WTC11 (cell line): ENCODE measurements at places on chromosomes 1 and 21.

- DNase-seq = no peak
Measured at GRCh38 chr1:12232221-12232620, 2.4 kb downstream of the VPS13D start.

GRCh38 chr1:233744779-233745513, 131.0 kb downstream of the KCNK1 start:
- DNase-seq = no peak

GRCh38 chr1:41462680-41463004, 21.8 kb downstream of the EDN2 start:
- DNase-seq = no peak

- DNase-seq = no peak
Measured at GRCh38 chr1:167130829-167131510, 37.1 kb downstream of the STYXL2 start.

DNA sequence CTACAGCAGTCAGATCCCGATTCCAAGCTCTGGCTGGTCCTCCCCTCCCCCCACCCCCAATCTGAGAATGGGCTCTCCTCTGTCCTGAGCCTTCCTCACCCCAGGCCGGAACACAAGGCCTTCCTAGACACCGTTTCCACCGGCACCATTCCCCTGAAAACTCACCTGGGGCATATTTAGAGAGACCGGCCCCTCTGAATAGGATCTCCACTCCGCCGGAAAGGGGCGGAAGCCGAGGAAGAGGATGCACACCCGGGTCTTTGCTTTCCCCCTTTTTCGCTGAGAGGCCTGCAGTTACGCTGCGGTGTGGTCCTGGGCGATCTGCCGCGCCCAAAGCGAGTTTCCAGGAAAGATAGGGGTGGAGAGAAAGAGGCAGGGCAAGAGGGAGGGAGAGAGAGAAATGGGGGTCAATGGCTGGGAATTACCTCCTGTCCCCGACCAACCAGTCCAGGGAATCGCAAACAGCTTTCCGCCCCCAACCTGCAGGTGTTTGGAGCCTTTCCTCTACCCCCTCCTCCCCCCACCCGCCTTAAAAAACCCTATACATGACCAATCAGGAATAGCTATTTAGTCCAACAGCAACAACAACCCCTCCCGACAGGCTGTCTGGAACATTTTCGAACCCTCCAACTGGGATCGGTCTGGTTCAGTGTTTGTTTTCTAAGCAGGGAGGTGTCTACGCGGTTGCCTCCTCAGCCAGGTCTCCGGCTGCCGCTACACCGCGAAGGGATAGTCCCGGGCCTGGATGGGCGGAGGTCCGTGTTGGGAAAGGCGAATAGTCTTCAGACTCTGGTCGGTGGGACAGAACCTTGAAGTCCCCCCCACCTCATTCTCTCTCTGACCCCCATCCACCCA, 2.8 kb downstream of the TAL1 start:
- no peak for DNase-seq

- no peak for DNase-seq
Measured at GRCh38 chr1:224080115-224080774, 33.7 kb upstream of the FBXO28 start.

DNA sequence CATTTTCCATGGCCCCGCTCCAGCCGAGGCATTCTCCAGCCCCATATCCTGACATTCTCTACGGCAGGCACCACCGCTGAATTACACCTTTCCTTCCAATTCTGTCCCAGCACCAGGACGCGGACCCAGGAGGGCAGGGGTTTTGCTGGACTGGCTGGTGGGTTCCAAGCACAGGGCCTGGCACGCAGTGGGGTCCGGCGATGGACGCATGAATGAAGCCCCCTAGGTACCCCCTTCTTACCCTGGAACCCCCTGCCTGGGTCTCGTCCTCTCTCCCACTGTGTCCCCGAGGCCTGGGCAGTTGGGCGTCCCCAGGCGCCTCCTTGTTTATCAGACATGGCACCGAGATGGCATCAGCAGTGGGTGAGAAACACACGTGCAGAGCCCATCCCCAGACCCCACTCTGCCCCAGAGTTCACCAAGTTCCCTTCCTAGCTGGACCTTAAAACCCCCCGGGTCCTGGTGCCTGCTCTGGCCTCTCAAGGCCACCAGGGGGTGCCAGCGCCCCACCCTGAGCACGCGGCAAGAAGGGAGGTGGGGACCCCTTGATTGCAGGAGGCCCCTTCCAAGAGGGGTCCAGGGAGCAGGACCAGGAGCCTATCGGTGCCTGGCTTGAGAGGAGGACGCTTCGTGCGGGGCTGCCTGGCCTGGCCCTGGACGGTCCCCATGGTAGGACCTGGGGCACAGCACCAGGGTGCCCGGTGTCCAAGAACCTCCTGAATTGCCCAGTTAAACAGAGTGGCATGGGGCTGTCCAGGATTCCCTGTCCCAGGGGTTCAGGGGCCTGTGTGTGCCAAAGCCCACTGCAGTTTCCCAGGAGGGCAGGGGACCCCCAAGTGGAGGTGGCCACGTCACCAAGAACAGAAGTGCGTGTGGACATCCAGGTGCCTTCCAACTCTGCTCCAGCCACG, 46.1 kb downstream of the MEGF6 start:
- peak; percentile 71 for DNase-seq

DNA sequence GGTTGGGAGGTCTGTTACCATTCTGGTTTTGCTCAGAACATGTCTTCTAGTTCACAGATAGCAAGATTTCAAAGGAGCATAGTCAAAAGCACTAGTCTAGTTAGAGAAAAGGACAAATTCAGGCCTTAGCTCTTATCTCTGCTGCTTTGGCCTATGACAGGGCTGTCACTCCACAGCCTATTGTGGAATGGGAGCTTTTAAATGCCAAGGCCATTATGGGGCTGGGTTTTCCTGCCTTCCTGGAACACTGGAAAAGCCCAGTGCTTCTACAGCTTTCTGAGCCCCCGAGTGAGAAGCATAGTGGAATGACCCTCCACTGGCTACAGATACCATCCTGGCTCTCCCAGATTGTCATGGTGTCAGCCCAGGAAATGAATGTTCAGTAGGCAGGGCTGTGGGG, 9.3 kb downstream of the MTFR1L start:
- DNase-seq = no peak

DNA sequence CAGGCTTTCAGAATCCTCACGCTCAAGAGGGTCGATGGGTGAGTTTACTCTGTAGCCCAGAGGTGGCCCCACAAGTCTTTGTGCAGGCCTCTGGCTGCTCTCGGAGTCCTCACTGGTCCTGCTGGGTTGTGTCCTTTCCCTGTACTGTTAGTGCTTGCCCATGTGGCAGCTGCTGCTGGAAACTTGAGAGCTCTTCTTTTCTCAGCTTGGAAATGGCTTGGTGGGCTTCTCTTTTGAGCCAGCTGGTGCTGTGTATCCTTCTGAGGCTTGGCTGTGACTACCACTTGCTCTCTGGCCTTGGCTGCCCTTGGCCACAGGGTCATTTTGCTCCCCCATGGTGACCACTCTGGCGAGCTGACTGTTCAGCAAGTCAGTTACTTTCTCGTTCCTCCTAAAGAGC, 82.2 kb upstream of the LMO4 start:
- DNase-seq = no peak

- no peak for DNase-seq
Measured at GRCh38 chr1:223659711-223660110, 5.8 kb downstream of the CAPN8 start.

DNA sequence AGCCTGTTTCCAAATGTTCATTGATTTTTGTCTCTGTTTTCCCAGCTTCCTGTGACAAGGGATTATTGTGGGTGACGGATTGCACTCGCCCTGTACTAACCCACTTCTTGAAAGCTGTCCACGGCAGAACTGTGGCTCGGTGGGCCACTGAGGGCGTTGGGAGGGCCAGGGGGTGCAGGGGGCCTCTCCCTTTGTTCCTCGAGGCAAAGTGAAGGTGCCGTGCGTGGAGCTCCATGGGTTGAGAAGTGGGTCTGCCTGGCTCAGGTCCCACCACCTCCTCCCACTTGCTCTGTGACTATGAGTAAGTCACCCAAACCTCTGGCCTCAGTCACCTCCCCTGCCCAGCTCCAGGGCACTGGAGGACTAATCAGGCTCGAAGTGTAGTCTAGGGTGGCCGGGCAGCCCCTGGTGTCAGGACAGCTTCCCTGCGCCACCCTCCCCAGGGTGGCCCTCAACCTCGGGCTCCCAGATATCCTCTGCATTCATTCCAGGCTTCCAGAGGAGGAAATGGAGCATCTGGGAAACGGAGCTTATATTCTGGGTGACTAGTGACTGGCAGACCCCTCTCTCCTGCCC, 148.6 kb downstream of the NPHP4 start:
- DNase-seq = no peak

DNA sequence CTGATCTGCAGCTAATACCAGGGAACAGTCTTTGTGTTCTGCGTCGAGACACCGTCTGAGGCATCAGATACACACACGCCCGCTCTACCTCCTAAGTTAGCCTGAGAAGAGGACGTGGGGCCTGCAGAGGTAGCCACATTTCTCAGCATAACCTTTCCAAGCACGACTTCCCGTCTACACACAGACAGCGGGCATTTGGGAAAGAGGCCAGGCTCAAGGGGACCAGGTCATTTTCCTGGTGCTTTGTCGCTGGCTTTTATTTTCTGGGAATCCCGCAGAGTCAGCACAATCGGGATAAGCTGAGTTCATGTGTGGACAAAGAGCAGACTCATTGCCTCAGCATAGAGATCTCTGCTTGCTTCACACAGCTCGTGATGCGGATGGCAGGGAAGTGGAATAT, 72.5 kb upstream of the SMYD2 start:
- DNase-seq = no peak

DNA sequence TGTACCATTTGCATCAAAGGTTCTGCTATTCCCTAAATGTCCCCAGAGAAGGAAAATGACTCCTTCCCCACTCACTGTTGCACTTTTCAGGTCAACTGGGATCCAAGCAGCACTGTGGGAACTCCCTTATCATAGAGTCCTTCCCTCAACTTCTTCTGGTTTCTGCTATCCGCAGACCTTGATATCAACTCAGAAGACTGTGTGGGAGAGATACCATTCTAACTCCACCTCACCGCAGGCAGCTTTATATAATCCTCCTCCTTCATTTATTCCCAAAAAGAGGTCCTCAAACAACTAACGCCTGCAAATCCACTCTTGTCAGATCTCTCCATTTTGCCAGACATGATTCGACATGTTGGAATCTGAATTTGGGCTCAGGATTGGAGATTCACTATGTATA, 27.3 kb downstream of the LHX9 start:
- DNase-seq = no peak

- no peak for DNase-seq
Measured at GRCh38 chr1:107704911-107705310, 260.1 kb downstream of the VAV3 start.

- DNase-seq = no peak
Measured at GRCh38 chr1:72397786-72398185, 115.4 kb upstream of the NEGR1 start.

DNA sequence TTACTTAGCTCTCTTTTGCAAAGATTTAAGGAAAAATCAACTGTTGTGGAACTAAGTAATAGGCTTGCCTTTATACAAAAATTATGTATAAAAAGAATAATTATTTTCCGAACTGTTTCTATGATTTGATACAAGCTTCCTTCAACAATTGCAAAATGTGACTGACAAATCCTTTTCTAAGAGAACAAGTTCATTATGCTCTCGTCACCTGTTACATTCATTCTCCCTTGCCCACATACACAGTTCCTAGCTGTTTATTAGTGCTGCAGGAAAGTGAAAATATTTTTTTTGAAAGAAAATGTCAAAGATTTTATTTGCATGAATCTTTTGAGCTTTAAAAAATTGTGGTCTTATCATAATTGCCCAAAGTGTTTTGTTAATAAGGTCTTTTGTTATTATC, 466.2 kb downstream of the USP25 start:
- DNase-seq = no peak

DNA sequence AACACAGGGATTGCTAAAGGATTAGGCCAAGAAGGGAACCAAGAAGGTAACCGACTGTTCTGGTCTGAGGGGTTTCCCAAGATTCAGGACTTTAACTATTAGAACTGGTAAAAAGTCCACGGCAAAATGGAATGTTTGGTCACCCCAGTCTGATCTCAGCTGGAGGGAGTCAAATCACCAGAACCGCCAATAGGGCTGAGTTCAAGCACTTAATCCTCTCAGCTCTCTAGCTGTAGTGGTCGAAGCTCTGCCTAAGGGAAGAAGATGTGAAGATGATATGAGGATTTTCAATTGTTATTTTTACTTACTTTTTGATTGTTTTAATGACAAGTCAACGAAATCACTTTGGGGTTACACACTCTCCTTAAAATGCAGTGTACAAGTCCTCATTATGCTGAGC, 29.1 kb downstream of the F5 start:
- DNase-seq = no peak

GRCh38 chr1:52848423-52848822, 5.9 kb downstream of the ZYG11A start:
- DNase-seq = no peak

GRCh38 chr1:68051475-68051874, 1.0 kb upstream of the DIRAS3 start:
- DNase-seq = peak; percentile 73

- no peak for DNase-seq
Measured at GRCh38 chr1:87305151-87305550, 23.5 kb upstream of the LMO4 start.

DNA sequence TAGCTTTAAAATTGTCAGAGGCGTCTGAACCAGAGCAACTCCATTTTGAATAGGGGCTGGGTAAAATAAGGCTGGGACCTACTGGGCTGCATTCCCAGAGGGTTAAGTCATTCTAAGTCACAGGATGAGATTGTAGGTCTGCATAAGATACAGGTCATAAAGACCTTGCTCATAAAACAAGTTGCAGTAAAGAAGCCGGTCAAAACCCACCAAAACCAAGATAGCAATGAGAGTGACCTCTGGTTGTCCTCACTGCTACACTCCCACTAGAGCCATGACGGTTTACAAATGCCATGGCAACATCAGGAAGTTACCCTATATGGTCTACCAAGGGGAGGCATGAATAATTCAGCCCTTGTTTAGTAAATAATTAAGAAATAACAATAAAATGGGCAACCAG, 143.6 kb downstream of the GABPA start:
- DNase-seq = no peak

- no peak for DNase-seq
Measured at GRCh38 chr1:178908358-178908757, 37.5 kb upstream of the ANGPTL1 start.

- DNase-seq = no peak
Measured at GRCh38 chr1:209670441-209671082, 4.7 kb upstream of the G0S2 start.

- no peak for DNase-seq
Measured at GRCh38 chr1:167551362-167551761, 2.2 kb downstream of the CREG1 start.

DNA sequence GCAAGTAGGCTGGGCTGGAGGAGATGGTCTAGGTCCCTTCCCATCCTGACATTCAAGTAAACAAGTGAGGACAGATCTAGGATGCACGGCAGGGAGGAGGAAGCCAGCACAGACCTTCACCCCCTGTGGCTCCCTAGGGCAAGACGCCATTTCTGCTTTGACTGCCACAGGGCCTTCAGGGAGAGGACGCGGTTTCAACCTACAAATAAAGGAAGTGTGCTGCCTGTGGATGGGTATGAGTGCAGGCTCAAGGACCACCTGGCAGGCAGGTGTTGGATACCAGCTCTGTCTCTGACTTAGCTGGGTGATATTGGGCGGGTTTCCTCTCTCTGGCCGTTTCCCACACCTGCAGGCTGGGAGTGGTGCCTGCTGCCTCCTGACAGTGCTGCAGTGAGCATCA, 16.2 kb downstream of the SLC2A1 start:
- DNase-seq = no peak
